Inflammatory macrophage treated with lipopolysaccharide for 1 hour (primary cell): ENCODE measurements at places on chromosomes 11 and 22.

- DNase-seq, result no peak
Observed at GRCh38 chr11:78161962-78162371, 22.5 kb upstream of the ALG8 start.

GRCh38 chr11:117095284-117096161 lies 2.7 kb downstream of the SIK3 start:
- no peak for DNase-seq

DNA sequence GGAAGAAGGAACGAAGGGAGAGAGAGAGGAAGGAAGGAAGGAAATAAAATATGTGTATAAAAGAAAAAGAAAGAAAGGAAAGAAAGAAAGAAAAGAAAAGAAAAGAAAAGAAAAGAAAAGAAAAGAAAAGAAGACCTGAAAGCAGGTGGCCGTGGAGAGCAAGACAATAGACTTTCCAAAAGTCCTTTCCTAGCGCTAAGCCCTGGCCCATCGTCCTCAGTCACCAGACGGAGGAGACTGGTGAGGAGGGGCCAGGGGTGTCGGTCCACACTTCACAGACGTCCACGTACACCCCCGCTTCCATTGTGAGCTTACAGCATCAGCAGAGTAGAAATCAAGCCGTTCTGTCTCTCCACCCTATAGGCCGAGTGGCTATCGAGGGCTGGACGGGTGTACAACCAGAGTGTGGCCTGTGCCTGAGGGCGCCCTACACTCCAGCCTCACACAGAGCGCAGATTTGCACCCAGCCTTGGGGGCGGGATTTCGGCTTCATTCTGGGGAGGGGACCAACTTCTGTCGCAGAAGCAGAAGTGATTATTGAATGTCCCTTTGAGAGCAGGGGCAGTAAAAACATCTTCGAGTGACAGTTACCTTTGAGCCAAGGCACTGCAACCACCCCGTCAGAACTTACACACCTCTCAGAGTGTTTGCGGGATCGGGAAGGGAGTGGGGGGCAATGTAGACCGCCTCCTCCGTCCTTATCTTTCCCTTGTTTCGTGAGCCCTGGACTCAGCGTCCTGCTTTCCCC lies 2.0 kb upstream of the BSX start:
- no peak for DNase-seq

- no peak for DNase-seq
Observed at GRCh38 chr11:39011797-39012196, 2413.8 kb upstream of the RAG2 start.

- no peak for DNase-seq
Observed at GRCh38 chr11:6175440-6175839, 5.3 kb upstream of the OR52B2 start.

GRCh38 chr11:118633979-118634378 lies 26.6 kb downstream of the PHLDB1 start:
- no peak for DNase-seq

- peak; percentile 64 for DNase-seq
Observed at GRCh38 chr11:103601225-103601846, 435.1 kb upstream of the DDI1 start.

DNA sequence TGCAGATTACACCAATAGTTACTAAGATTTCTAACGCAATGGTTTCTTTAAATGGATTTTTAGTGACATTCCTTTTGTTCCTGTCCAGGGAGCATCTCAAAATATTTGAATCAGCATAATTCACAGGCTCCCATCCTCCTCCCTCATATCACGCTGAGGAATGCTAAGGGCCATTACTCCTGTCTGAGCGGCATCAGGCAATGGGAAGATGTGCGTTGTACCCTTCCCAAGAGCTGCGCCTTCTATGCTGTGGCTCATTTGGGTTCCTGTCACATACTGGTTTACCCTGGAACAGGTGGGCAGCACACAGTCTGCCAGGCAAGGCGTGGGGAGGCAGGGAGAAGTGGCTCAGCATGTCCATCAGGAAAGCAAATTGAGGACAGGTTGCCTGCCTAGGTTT lies 121.9 kb downstream of the DBX1 start:
- no peak for DNase-seq

DNA sequence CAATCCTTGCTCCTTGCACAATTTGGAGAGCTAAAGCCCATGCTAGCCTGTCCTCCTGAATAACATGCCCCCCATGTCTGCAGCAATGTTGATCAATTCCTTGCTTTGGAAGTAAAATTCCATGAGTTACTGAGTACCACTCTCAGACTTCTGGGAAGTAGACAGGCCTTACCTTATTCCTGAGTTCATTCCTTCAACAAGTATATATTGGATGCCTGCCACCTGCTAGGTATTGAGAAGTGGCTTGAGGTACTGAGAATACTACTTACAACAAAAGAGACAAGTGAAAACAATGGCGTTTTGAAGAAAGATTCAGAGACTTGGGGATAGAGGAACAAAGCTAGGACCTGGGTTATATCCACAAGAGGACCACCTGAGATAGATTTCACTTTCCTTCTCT lies 12.4 kb downstream of the PATE2 start:
- no peak for DNase-seq

- no peak for DNase-seq
Observed at GRCh38 chr22:25833091-25833490, 91.1 kb downstream of the MYO18B start.

GRCh38 chr22:48278620-48279460 lies 1516.4 kb downstream of the TBC1D22A start:
- DNase-seq, result no peak

DNA sequence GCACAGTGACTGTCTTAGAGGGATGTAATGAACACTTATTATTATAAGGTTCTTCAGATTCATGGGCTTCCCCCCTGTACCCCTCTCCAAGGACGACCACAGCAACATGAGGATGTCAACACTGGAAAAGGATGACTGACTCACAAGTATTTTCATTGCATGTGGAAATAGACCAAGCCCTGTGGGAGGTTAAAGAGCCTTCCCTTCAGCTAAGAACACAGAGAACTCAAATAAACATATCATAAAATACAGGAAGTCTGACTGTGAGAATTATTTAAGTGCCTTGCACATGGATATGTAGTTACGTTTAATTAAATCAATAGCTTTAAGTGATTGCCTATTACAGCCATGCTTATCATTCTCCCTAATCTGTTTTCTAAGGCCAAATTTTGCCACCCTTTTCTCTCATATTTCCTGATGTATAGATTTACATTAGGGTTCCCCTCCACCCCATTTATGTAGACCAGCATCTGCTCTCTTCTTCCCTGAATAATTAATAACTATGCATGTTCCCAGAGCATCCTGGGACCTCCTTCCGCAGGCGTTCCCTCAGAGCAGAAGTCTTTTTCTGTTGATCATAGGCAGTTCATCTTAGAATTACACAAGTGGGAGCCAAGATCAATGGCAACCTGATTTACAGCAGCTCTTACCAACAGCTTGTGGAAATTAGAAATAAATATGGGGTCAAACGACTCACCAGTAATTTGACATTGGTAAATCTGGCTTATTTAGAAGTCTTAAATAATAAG lies 226.9 kb downstream of the OPCML start:
- DNase-seq, result no peak

GRCh38 chr11:105168457-105168856 lies 28.9 kb upstream of the CARD18 start:
- no peak for DNase-seq

DNA sequence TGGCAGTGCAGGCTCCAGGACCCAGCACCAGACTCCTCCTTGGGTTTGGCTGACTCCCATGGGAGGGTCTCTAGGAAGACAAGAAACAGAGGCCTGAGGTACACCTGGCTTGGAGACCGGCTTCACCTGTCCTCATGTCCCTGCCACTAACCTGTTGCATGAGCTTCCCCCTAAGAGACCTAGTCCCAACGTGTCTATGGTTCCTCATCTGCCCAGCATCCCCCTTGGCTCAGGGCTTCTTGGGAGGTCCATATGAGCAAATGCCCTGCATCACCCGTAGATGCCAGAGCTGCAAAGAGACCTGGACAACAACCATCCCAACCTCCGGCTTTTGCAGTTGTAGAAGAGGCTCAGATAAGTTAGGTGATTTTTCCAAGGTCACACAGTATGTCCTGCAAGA lies 123.5 kb downstream of the BUD13 start:
- no peak for DNase-seq

GRCh38 chr11:36354221-36355003 lies 58.3 kb downstream of the PRR5L start:
- no peak for DNase-seq

DNA sequence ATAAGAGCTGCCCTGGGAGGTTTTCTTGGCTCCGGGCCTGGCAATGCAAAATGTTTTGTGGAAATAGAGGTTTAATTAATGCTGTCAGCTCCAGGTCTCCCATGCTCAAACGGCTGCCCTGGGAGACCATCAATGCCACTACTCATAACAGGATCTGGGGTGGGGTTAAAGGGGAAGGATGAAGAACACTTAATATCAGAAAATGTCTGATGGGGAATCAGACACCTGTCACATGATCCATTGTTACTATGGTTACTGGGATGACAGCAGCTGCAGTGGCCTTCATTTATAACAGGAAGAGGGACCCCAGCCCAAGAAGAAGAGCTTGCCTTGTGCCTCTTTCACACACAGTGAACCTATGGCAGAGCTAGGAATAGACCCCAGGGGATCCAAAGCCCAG lies 2.2 kb upstream of the SYT13 start:
- DNase-seq, result no peak

- no peak for DNase-seq
Observed at GRCh38 chr22:43833286-43834240, 21.5 kb upstream of the EFCAB6 start.

DNA sequence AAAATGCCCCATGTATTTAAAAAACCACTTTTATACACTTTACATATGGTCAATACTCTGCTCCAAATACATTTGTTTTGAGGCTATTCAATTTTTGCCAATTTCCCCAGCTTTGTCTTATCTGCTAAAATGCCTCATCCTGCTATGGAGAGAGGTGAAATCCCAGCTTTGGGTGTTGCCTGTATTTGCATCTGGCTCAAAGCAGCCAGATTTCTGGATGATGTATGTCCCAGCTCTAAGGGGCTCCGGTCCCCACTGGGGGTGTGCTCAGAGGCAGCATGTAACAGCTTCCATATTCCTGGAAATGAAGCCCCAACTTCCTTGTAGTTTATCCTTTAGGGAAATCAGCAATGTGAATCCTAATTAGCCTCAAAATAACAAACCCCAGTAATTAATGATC lies 59.5 kb downstream of the WT1 start:
- no peak for DNase-seq

- DNase-seq, result no peak
Observed at GRCh38 chr11:7251836-7252682, at the start of gene SYT9. Gene SYT9, plus strand, starts transcription at chr11:7251904. Its CDS starts 283 bp downstream, at chr11:7252187.

- no peak for DNase-seq
Observed at GRCh38 chr11:74744277-74744676, 4.4 kb upstream of the RNF169 start.

DNA sequence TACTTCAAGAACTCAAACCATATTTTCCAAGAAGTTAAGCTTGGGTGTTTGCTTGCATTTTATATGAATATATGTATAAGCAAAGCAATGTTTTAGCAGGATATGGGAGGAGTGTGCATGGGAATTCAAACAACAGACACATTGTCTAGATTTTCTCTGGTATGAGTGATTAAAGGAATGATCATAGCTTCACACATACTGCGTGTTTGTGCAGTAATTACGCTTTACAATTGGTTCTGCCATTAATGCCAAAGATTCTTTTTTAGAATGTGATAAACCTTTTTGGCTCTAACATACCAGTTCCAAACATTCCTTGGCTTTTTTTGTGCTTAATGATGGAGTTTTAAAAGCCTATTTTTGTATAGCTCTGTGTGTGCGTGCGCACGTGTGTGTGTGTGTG lies 54.0 kb downstream of the CCDC34 start:
- no peak for DNase-seq

GRCh38 chr11:133239575-133239974 lies 292.7 kb downstream of the OPCML start:
- DNase-seq, result no peak

- no peak for DNase-seq
Observed at GRCh38 chr11:98979205-98979604, 41.5 kb upstream of the CNTN5 start.

DNA sequence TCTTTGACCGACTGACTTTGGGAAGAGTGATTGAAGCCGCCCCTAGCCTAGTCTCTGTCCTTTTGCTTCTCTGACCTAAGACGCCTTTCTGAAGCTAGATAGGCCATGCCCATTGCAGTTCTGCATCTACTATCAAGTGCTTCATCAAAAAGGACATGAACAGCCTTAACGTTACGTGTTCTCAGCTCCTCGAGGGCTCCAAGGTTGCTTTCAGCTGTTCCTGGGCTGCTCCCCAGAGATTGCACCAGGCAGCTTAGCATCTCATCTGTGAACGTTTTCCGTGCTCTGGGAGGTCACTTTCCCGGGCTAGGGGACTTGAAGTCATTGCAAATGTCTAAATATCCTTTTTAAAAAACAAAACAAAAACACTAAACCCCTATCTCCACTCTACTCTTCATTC lies 13.9 kb downstream of the MICAL2 start:
- no peak for DNase-seq

DNA sequence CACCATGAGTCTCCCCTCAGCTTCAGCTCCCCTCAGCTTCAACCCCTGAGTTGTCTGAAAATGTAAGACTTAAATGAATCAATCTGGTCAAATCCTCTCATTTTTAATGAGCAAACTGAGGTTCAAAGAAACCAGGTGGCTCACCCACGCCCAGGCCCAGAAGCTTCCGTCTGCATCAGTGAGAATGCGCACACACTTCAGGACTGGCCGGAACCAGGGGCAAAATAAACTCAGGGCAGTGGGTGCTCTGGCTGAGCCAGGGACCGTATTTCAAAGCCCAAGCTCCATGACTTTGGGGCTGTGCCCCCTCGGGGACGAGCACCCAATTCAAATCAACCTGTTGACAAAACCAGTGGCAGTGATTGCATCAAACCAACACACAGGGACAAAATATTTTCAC lies 3.1 kb downstream of the SULT4A1 start:
- no peak for DNase-seq

- no peak for DNase-seq
Observed at GRCh38 chr11:69533296-69534165, 52.1 kb downstream of the LINC01488 start.

- DNase-seq, result no peak
Observed at GRCh38 chr11:21825127-21825526, 367.8 kb upstream of the ANO5 start.

DNA sequence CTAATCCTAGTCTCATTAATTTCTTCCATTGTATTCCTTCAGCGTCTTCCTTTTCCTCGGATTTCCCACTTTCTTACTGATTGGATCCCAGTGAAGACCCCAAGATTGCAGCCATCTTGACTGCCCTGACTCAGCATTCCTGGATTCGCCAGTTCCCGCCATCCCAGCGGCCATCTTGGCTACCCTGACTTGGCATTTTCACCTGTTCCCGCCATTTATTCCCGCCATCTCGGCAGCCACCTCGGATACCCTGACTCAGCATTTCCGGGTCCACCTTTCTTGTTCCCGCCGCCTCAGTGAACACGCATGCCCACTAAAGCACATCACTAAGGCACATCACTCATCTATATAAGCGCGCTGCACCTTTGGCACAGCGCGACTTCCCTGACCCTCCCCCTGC lies 13.8 kb upstream of the OR56A3 start:
- no peak for DNase-seq

DNA sequence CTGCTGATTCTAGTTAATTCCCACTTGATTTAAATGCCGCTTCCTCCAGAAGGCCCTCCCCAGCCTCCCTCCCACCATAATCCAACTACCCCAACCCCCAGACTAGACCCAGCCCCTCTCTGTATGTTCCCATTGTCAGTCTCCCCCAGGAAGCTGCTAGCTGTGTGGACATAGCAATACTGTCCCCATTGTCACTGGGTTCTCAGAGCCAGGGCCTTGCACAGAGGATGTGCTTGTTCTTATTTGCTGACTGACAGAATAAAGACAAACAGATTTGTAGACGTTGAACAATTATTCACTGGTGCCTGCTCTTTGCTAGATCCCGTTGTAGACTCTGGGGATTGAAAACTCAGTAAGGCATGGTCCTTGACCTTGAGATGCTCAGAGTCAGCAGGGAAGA lies 45.7 kb upstream of the NAV2 start:
- DNase-seq, result no peak
